Activated CD8-positive, alpha-beta memory T cell treated with anti-CD3 and anti-CD28 coated beads, Interleukin-2, amount 10 ng/mL, durations not matched to agents 7 days and 5 days (primary cell): ENCODE measurements at places on chromosomes 11 and 22.

DNA sequence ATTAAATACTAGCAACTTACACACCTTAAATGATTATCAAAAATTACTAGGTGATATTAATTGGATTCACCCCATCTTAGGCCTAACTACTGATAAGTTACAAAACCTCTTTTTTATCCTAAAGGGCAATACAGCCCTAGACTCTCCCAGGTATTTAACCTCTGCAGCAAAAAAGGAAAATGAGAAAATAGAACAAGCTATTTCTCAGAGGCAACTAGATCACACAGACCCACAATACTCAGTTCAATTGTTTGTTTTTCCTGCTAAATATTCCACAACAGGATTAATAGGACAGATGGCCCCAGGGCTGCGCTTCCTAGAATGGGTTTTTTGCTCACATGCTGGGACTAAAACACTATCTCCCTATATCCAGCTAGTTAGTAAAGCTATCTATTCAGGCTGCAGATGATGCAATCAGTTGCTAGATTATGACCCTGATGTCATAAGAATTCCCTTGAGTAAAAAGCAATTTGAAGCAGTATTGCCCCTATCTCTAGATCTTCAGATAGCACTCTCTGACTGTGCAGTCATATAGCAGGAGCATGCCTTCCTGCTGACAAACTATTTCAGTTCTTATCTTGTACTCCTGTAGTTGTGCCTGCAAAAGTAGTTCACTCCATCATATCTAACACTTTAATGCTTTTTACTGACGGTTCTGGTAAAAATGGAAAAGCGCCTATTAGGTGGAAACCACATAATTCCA is 1595.5 kb upstream of the TENM4 start:
- no peak for DNase-seq

- DNase-seq = no peak
These were observed 36.9 kb downstream of the NXPE1 start for GRCh38 chr11:114522818-114523217.

DNA sequence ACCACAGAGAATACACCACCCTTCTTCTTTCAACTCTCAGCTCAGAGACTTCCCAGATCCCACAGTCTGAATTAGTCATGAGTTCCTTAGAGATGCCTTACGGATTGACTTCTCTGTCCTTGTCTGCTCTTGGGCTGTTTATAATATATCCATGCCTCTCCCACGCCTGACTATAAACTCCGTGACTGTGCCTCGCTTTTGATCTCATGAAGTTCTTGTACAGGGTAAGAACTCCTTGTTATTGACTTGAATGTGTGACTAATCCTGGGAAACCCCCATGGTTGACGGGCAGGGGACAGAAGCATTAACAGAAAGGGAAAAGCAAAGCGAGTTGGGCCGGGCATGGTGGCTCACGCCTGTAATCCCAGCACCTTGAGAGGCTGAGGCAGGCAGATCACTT is 62.4 kb upstream of the POU2AF1 start:
- no peak for DNase-seq

GRCh38 chr11:63761188-63761587 is 7.4 kb downstream of the ZFTA start:
- no peak for DNase-seq

GRCh38 chr22:28488825-28489224 is 190.8 kb downstream of the TTC28 start:
- DNase-seq = no peak

DNA sequence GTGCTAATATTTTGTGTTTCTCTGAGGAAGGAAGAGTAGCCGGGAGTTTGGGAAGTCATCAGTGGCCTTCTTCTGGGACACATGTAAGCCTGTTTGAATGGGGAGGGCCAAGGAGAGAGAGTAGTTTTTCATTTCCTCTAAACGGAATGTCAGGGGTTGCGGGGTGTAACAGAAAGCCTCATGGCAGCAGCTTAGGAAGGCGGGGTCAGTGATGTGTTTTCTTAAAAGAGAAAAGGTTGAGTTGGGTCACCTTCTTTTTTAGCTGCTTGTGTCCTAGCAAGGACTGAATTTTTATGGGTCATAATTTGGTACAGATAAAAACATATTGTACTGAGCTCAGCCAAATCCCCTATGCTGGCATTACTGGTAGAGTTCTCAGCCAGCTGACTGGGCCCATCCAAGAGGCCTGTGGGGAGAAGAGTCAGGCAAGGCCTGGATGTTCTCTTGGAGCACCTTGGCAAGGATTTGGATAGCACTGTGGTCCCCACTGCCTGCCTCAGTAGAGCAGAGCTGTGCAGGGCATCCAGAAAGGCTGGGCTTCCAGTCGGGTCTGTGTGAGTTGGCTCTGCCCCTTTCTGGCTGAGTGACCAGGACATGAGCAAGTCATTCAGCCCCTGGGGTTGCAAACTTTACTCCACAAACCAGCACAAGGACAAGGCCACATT is 29.4 kb upstream of the NAV2 start:
- DNase-seq = no peak

GRCh38 chr22:45413368-45414211 is at the start of the genes RIBC2 and SMC1B:
TSS of gene RIBC2 (plus strand) at chr22:45413693. CDS start at chr22:45413887, 194 bp downstream.
TSS of gene SMC1B (minus strand) at chr22:45413599. CDS start at chr22:45413567, 32 bp downstream.
- DNase-seq = peak; percentile 96

DNA sequence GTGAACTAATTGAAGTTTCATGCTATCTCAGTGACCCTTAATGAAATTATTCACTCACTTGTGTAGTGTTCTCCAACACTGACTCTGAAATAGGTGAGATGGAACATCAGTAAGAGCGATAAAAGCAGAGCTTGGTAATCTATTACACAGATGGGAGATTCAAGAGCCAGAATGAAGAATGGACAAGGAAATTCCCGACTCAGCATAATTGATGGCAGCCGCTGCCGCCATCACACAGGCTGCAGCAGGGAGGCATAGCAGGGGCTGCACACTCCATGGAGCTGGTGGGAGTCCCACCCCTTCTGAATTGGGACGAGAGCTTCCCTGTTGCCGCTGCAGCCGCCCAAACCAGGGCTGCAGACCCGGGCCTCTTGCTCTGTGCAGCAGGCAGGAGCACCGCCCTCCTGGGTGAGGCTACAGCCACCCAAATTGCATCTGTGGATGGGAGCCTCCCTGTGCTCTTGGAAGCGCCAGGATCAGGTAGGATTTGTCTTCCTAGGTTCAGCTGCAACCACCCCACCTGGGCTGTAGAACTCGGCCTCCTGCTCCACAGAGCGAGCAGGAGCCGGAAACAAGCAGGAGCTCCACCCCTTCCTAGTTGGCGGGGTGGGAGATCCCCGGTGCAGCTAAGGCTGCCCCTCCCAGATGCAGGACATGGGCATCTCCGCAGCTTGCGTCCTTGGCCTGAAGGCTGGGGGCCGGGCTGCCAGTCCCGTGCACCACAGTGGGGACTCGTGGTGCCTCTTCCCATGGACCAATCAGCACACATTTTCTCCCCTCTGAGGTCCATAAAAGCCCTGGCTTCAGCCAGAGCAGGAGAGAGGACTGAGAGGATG is 535.1 kb upstream of the LUZP2 start:
- no peak for DNase-seq

DNA sequence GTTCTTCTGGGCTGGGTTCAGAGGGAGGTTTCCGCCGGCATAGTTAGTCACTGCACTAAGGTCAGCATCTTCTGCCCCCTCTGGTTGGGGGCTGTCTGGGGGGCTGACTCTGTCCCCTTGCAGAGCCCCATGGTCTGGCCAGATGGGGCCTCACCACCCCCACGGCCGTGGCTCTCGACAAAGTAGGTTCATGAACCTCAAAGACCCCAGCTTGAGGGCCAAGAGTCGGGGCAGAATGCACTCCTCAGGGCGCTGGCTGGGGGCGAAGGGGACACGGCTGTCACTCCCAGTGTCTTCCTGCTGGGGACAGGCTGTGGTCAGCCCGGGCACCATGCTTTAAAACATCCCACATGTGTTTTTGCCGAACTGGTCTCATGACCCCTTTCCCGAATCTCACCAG is 20.8 kb downstream of the ANO1 start:
- DNase-seq = no peak

DNA sequence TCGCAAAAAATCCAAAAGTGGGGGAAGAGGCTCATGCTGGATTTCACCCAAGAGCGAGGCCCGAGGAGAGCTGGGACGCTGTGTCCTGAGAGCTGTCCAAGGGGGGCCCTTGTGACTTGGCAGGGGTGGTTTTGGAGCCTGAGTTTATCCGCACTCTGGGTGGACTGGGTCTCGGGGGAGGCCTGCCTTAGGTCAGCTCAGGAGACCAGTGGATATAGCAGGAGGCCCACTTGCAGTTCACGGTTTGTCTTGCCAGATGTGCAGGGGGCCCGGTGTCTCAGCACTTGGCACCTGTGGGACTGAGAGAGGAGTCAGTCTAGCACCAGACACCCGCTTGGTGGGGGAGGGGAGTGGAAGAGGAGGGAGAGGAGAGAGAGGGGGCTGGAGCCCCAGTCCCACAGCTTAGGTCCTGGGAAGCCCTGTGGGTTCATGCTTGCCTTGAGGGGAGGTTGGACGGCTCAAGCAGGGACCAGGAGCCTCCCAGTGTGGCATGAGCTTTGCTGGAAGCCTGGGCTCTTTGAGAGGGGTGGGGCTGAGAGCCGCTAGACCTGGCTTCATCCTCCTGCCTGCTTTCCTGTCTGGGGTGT is 33.4 kb downstream of the PARVB start:
- no peak for DNase-seq

- no peak for DNase-seq
These were observed 249.1 kb downstream of the FAT3 start for GRCh38 chr11:92473736-92474135.

DNA sequence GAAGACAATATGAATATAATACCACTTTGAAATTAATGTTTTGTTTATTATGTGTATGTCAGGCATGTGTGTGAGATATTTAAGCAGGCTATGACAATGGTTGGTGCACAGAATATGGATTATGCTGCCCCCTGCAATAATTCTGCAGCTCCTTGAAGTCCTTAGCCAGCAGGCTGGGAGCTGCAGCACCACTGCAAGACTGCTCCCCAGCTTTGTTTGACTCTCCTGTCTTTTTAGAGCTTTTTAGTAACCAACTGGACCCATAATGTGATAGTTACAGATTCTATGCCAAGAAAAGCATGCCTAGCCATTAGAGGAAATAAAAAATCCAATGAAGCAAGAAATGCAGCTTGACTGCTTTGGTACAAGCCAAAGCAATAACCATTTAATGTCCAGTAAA is 535.1 kb downstream of the TMEM135 start:
- DNase-seq = no peak

DNA sequence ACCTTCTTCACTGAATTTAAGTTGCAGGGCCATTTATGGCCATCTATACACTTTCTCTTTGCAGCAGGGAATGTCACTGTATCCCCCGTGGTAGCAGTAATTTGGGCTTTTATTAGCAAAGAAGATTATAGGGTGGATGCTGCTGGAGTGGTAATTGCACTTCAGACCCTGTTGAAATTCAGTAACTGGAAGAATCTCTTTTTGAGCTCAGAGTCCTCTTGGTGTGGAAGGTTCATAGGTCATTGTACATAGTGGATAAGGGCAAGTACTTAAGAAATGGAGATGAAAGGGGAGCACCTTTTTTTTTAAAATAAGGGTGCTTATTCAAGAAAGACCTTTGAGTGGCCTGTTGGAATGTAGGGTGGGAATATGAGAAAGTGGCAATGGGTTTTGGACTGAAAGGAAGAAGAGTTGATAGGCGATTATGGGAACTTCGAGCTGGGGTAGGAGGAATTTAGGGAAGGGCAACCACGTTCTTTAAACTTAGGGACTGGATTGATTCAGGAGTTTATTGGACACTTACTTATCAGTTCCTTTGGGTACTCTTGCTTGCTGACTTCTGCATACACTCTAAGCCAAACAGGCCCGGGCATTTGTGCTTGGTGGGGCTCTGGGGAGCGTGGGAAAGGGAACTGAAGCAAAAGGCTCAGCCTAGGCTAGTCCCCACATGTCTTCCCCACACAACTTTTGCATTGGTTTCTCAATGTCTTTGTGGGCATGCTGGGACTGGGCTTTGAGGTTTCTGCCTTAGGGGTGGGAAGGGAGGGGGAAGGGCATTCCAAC is 26.5 kb downstream of the CTNND1 start:
- DNase-seq = no peak

DNA sequence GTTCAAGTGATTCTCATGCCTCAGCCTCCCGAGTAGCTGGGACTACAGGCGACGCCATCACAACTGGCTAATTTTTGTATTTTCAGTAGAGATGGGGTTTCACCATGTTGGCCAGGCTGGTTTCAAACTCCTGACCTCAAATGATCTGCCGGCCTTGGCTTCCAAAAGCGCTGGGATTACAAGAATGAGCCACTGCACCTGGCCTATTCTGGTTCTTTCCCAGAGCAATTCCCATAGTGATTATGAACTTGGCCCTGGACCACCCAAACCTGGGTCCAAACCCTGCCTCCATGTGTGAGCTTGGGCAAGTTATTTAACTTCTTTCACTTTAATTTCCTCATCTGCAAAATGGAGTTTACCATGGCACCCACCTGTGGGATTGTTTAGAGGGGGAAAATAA is 61.5 kb upstream of the HEPHL1 start:
- DNase-seq = no peak

- DNase-seq = peak; percentile 78
These were observed 98.8 kb downstream of the MED15 start for GRCh38 chr22:20606041-20606783.

DNA sequence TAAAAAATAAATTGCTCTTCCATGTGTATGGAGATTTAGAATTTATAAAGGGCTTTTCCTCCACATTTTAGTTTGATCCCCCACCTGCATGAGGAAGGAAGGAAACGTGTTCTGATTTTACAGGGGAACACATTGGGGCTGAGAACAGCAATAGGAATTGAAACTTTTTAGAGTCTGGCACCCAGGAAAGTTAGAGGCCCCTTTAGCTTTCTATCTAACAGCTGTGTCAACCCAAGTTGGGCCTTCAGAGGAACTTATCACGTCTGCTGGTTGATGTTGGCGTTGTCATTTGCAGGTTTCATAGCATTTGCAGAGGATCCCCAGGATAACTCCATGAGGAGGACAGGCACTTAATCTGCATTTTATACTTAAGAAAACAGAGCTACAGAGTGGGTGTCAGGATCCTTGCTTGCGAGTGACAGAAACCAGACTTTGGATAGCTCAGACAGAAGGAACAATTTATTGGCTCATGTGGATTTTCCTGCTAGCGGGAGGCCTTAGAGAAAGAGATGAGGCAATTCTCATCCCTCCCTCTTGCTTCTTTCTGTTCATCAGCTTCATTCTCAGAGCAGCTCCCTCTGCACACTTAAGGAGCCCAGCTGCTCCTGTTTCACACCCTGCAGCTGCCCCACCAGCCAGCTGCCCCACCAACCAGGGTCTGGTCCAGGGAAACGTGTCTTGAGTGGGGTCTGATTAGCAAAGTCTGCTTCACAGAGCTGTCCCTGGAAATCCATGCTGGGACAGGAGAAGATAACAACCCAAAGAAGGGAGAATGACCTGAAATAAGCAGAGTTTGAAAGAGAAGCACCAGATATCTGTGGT is 92.5 kb upstream of the OR4B1 start:
- no peak for DNase-seq

DNA sequence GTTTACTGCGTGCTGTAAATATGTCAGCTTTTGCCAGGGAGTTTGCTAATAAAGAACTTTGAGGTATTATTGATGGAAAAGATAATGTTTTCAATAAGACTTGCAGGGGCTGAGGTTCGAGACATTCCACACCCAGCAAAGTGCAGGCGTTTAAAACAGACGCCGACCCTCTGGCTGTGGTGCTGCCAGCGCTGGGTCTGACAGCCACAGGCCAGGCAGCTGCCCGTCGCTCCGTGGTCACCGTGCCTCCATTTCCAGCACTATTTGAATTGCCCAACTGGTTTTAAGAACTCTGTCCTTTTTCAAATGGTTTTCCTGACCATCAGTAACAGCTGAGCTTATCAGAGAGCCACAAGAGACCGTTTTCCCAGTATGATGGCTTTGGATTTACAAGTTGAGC is 28.1 kb upstream of the ALX4 start:
- no peak for DNase-seq
